ENCODE measurements at places on chromosomes 16 and 17.

- H3K4me3 ChIP-seq = no peak overlapping the region
- H3K36me3 ChIP-seq = no peaks in the 10 kb centered on the region
- H3K27me3 ChIP-seq = peaks cover 4% of the 10 kb centered on the region
- peak; percentile 15 for DNase-seq
These were observed 91.4 kb downstream of the C16orf78 start for GRCh38 chr16:49464877-49465504.

DNA sequence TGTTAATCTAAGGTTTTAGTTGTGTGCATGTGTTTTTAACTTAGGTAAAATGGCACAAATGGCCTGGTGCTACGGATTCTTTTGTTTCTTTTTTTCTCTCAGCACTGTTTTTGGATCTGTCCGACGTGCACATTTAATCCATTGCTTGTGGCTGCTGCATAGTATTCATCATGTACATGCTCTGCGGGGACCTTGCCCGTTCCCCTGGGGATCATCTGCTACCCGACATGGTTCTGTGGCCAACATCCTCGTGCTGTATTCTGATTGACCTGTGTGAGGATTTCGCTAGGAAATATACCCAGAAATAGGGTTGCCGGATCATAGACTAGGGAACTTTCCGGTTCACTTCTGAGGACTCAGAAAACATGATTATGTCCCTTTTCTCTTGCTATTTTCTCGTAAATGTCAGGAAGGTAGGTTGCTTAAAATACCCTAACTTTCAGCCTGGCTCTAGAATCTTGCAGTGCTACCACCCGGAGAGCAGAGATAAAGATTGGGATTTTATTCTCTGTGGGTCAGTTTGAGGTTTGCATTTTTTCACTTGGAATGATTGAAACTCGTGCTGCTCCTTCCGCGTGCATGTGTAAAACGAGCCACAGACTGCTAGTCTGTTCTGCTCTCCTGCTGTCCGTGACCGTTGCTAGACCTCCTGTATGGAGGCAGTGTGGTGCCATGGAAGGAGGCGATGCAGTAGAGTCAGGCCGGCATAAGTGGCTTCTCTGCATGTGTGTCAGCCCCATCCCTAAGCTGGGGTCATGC lies 42.9 kb downstream of the LDHD start:
- H3K27ac ChIP-seq = peak overlapping the region; percentile 75
- peaks cover 21% of the 10 kb centered on the region for H3K36me3 ChIP-seq
- H3K4me1 ChIP-seq = peaks cover 62% of the 10 kb centered on the region
- no peak overlapping the region for H3K4me3 ChIP-seq
- H3K27me3 ChIP-seq = no peaks in the 10 kb centered on the region
- no peak for DNase-seq

DNA sequence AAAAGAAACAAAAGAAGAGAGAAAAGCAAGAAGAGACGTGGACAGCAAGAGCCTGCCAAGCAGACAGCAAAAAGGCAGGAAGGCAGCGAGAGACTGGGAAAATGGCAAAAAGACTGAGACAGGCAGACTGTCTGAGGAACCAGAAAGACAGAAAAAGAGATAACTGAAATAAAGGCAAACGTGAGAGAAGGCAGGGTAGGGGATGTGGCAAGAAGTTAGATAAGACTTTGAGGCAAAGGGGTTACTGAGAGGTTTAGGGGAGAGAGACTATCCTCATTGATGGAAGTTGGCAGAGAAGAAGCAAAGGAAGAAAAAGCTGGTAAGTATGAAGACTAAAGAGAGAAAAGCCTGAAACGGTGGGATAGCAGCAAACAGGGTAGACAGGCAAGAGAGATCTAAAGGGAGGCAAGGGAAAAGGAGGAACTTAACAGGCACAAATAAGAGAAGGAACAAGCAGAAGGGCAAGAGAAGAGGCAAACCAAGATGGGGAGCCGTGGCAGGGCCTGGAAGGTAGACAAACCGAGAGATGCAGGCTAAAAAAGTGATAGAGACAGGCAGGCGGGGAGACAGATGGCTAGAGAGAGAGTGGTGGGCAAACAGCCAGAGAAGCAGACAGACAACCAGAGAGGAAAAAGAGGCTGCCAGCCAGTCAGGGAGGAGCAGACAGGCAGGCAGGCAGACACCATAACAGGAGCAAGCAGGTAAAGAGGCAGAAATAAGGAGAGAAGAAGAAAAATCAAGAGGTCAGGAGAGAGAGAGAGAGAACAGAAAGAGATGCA lies 7.1 kb upstream of the CHD3 start:
- no peak for DNase-seq
- H3K27ac ChIP-seq = no peak overlapping the region
- peaks cover 3% of the 10 kb centered on the region for H3K4me1 ChIP-seq
- no peak overlapping the region for H3K4me3 ChIP-seq

- peaks cover 49% of the 10 kb centered on the region for H3K4me1 ChIP-seq
- H3K27me3 ChIP-seq = no peaks in the 10 kb centered on the region
- no peak overlapping the region for H3K4me3 ChIP-seq
- no peak for DNase-seq
These were observed 21.1 kb downstream of the CDR2 start for GRCh38 chr16:22353191-22353919.

DNA sequence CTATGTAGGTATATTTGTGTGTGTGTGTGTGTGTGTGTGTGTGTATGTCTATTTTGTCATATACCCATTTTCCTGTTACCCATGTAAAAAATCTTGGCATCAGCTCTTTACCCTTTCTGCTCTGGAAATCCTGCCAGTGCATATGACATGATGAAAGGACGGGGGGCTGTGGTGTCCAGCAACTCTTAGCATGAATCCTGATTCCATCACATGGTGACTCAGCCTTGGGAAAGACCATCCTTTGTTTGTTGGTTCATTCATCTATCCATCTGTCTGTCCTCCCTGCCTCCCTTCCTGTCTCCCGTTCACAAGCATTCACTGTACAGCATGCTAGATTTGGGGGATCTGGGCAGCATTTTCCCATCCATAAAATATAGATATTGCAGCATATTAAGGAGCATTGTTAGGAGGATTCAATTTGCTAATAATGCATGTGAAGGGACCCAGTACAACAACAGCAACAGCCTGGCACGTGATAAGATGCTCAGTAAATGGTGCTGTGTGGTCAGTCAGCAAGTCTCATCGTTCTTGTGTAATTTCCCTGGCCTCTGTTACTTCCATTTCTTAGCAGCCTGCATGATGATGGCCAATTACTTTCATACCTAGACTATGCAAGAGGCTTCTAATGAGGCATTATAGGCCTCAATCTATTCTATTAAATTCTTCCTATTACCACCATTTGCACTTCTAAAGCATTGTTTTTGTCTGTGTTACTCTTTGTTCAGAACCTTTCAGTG lies 191.0 kb downstream of the PRKCA start:
- no peaks in the 10 kb centered on the region for H3K27me3 ChIP-seq
- peaks cover 31% of the 10 kb centered on the region for H3K36me3 ChIP-seq

GRCh38 chr17:13977837-13978236 lies 91.5 kb upstream of the COX10 start:
- H3K4me1 ChIP-seq = peaks cover 4% of the 10 kb centered on the region
- H3K27me3 ChIP-seq = no peaks in the 10 kb centered on the region
- H3K36me3 ChIP-seq = peaks cover 21% of the 10 kb centered on the region
- H3K27ac ChIP-seq = no peak overlapping the region
- no peak for DNase-seq
- no peak overlapping the region for H3K4me3 ChIP-seq

DNA sequence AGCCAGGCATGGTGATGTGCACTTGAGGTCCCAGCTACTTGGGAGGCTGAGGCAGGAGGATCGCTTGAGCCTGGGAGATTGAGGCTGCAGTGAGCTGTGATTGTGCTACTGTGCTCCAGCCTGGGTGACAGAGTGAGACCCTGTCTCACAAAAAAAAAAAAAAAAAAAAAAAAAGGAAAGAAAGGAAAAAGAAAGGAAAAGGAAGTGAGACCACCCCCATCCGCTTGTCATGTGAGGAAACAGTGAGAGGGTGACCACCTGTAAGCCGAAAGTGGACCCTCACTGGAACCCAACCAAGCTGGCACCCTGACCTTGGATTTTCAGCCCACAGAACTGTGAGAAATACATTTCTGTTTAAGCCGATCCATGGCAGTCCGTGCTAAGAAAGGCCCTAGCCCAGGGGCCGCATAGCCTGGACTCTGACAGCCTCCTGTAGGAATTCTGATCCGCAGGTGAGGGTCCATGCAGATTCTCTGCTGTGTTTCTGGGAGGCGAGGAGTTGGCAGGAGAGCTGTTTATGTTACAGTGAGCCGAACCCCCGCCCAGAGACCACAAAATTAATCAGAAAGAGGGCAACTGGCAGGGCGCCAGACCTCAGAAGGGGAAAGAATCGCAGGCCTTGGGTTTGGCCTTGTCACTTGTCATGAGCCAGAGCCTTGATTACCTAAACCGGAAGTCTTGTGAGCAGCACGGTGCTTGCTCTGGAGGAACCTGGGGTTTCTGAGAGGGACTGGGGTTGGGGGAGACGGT lies 945 bp downstream of the SGSH start:
- H3K4me3 ChIP-seq = peak overlapping the region; percentile 89
- H3K27me3 ChIP-seq = peaks cover 1% of the 10 kb centered on the region

DNA sequence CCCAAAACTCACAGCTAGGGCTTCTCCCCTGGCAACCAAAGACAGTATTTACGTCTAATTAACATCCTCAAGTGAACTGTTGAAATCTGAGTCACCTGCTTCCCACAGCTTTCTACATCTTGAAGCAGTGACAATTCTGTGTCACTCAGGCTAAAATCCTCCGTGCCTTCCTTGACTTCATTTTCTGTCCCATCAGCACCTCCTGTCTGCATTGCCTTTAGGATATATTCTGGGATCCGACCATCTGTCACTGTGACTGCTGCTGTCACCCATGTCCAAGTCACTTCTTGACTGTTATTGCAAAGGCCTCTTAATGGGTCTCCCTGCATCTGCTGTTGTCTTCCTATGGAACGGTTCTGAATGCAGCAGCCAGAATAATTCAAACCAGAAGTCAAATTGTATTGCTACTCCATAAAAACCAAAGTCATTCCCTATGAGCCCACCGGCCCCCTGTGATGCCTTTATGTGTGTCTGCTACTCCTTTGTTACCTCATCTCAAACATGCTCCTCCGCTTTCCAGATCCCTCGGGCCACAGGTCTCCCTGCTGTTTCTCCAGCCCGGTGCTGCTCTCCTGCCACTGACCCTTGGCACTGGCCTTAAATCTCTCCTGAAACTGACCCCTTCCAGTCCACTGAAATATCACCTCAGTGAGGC lies 56.9 kb downstream of the WWP2 start:
- peaks cover 24% of the 10 kb centered on the region for H3K36me3 ChIP-seq
- H3K27ac ChIP-seq = no peak overlapping the region
- peaks cover 2% of the 10 kb centered on the region for H3K4me1 ChIP-seq
- H3K4me3 ChIP-seq = no peak overlapping the region

- peaks cover 9% of the 10 kb centered on the region for H3K27me3 ChIP-seq
- H3K4me1 ChIP-seq = no peaks in the 10 kb centered on the region
- no peak overlapping the region for H3K27ac ChIP-seq
These were observed 17.6 kb upstream of the NOL11 start for GRCh38 chr17:67700037-67700724.

- H3K4me3 ChIP-seq = no peak overlapping the region
- peaks cover 15% of the 10 kb centered on the region for H3K4me1 ChIP-seq
- H3K36me3 ChIP-seq = peaks cover 33% of the 10 kb centered on the region
- DNase-seq = peak; percentile 20
These were observed 18.6 kb upstream of the CLTC start for GRCh38 chr17:59601130-59601529.

- no peak overlapping the region for H3K27ac ChIP-seq
- H3K27me3 ChIP-seq = peaks cover 16% of the 10 kb centered on the region
These were observed 26.5 kb upstream of the CIITA start for GRCh38 chr16:10850478-10850850.

GRCh38 chr17:63445571-63445953 lies 544 bp downstream of the CYB561 start:
- peaks cover 51% of the 10 kb centered on the region for H3K4me1 ChIP-seq
- peak overlapping the region; percentile 15 for H3K27ac ChIP-seq
- peaks cover 3% of the 10 kb centered on the region for H3K27me3 ChIP-seq
- H3K4me3 ChIP-seq = peak overlapping the region; percentile 64

- H3K4me1 ChIP-seq = no peaks in the 10 kb centered on the region
- H3K27me3 ChIP-seq = peaks cover 40% of the 10 kb centered on the region
- H3K36me3 ChIP-seq = no peaks in the 10 kb centered on the region
- no peak for DNase-seq
- H3K4me3 ChIP-seq = no peak overlapping the region
These were observed 50.2 kb downstream of the DNAH3 start for GRCh38 chr16:21100447-21100846.

- H3K36me3 ChIP-seq = no peaks in the 10 kb centered on the region
- no peak overlapping the region for H3K4me3 ChIP-seq
- H3K27me3 ChIP-seq = no peaks in the 10 kb centered on the region
- H3K27ac ChIP-seq = no peak overlapping the region
- no peak for DNase-seq
These were observed 41.0 kb downstream of the C16orf95 start for GRCh38 chr16:87276091-87276701.

DNA sequence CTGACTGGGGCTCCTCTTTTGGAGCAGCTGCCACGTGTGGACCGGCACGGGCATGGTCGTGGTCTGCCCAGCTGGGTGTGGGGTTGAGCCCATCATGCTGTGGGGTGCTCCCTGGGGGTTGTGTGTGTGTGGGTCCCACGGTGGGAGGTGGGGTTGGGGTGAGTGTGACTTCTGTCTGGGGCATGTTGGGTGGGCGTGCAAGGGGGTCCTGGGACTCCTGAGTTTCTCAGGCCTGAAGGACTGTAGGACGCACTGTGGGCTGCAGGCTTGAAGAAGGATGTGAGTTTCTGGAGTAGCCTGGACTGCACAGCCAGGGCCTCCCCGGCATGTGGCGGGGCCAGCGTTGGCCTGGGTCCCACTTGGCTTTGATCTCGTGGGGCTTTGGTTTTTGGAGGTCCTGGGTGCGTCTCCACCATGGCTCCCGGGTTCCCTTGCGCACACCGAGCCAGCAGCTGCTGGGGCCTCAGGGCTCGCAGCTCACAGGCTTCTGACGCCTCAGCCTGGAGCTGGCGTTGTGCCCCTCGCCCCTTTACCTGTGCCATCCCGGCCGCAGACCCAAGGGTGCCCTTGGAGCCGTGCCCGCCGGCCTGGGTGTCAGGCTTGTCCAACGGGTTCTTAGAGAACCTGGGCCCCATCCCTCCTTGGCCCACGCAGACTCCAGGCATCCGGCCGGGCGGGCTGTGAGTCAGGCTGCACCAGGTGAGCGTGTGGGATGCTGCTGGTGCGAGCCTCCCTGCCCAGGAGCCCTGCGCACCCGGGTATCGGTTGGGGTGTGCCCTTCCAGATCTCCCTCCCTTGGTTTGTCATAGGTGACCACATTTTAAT lies 34.4 kb upstream of the ZNF750 start:
- H3K27me3 ChIP-seq = no peaks in the 10 kb centered on the region
- H3K4me1 ChIP-seq = peaks cover 44% of the 10 kb centered on the region
- no peak for DNase-seq
- H3K36me3 ChIP-seq = peaks cover 22% of the 10 kb centered on the region
- no peak overlapping the region for H3K4me3 ChIP-seq

DNA sequence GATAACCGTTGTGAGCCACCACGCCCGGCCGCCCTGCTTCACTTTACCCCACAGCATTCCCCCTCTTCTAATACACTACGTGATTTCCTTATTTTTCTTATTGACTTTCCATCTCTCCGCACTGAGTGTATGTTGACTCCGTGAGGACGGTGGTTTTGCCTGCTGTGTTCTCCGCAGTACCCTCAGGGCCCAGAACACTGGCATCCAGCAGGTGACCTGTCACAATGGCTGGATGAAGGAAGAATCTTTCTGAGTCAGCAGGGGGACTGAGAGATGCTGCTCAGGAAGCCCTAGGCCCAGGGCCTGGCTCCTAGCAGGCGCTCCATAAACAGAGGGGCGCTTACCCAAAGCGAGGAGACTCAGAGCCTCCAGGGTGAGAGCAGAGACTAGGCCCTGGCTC lies 79.5 kb downstream of the RTN4RL1 start:
- no peak overlapping the region for H3K4me3 ChIP-seq
- no peak overlapping the region for H3K27ac ChIP-seq
- no peak for DNase-seq
- no peaks in the 10 kb centered on the region for H3K27me3 ChIP-seq

- H3K27me3 ChIP-seq = no peaks in the 10 kb centered on the region
- H3K4me1 ChIP-seq = peaks cover 47% of the 10 kb centered on the region
- DNase-seq = no peak
- H3K4me3 ChIP-seq = no peak overlapping the region
- H3K27ac ChIP-seq = peak overlapping the region; percentile 64
These were observed 239.2 kb downstream of the PRKCA start for GRCh38 chr17:66541461-66542128.
